ENCODE measurements at places on chromosomes 7 and 10.

DNA sequence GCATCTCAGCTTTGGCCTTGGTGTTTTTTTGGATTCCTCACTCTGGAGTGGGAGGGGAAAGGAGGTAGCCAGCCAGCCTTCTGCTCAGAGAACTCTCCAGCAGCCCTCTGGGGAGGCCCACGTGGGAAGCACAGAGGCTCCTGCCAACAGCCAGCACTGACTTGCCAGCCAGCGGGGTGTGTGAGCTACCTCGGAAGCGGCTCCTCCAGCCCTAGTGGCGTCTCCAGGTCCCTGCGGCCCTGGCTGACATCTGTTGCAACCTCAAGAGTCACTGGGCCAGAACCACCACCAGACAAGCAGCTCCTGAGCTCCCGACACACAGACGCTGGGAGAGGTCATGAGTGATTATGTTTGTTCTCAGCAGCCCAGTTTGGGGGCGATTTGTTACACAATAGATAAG is 180.2 kb upstream of the FZD8 start:
- DNase-seq = peak; percentile 13

DNA sequence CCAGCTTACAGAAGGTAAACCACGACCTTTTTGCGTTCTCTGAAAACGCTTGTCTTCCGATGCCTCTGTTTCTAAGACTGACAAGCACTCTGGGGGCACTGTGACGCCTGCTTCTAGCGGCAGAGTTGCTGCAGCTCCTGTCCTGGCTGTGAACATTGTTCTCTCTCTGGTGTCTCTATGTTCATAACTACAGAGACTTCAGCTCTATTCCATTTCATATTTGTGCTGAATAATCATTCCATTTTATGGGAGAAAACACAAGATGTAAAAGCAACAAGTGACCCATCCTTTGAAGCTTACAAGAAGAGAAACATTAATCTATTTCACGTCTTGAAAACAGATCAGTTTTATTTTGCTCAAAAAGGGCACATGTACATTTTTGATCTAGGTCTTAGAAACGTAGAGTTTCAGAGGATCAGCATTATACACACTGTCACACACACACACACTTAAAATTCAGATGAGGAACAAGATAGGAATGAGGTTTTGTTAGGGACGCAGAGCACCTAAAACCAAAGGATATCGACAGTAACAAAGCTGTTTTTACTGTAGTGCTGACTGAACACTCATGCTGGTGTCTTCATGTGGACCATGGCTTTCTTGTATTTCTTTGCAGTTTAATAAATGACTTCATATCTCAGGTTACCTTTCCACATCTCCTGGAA is 3.0 kb downstream of the IKZF1 start:
- no peak for DNase-seq

DNA sequence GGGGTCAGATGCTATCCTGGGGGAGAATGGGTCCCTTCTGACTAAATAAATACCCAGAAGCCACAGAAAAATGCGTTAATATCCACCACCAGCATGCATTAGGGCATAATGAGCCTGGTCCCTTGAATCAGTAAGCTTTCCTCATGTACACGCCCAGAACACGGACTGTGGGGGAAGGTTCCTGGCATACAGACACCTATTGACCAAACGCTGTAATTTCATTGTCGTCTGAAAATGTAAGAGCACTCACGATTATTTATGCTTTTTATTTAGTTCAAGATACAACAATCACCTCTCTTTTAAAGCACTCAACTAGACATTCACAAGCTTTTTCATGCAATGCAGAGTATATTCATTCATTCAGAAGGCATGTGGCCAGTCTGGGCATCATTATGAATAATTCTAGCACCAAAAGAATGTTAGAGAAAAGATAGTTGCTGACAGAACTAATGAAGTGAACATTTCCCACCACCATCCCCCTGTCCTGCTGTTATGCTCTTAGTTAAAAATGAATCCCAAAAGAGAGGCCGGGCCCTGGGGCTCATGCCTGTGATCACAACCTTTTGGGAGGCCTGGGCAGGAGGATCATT is 101.0 kb downstream of the SVIL start:
- peak; percentile 7 for DNase-seq

GRCh38 chr10:133087679-133088178 is at the start of gene ADGRA1:
ADGRA1 (plus strand) TSS chr10:133087924; CDS start chr10:133088910, 986 bp downstream.
- DNase-seq = no peak

DNA sequence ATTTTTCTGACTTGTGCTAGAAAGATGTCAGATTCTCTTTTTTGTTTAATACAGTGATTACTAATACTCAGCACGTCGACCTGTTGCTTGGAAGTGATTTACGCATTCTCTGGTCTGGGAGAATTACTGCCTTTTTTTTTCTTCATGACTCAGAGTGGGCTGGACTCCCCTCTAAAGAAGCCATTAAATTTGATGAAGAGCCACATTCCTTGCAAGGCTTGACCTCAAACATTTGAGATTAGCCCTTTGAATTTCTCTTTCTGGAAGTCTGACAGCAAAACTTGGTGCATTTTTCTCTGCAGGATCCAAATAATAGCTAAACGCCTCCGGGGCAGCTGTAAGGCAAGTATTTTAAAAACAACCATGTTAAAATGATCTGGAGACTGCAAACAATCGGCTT is 171.6 kb downstream of the GALNT17 start:
- no peak for DNase-seq

DNA sequence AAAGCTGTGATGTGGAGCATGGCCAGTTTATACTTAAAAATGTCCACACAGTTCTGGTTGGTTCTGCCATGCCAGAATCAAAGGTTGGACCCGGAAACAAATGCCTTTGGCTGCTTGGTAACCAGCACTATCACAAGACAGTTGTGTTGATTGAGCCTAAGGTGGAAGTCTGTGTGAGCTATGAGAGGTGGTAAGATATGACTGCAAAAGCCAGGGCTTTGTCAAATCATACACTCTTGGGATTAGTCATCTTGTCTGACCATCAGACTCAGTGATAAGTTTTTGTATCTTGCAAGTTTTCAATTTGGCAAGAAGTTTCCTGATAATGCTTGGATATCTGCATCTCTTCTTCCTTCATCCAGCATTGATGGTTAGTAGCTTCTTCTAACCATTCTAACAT is 35.5 kb downstream of the GPR141 start:
- no peak for DNase-seq

DNA sequence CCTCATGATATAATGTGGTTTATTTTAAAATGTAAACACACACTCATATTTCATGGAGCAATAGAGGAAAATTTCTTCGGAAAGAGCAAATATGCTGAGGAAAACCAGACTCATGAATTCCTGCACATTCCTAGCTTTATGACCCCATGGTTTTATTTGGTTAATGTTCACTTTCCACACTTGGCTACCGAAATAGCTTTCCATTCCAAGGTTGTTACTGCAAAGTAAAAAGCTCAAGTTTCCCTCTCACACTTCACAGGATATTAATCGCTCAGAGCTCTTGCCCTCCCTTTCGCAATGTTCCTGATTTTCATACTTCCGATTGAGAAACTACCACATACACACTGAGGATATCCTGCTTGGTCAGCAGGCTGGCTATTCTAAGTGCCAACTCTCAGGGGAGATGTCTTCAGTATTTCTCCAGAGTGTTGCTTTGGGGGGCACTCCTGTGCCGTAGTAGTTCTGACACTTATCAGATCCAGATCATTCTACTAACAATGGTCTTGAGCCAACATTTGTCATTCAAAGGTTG is 77.5 kb upstream of the STEAP1B start:
- no peak for DNase-seq

DNA sequence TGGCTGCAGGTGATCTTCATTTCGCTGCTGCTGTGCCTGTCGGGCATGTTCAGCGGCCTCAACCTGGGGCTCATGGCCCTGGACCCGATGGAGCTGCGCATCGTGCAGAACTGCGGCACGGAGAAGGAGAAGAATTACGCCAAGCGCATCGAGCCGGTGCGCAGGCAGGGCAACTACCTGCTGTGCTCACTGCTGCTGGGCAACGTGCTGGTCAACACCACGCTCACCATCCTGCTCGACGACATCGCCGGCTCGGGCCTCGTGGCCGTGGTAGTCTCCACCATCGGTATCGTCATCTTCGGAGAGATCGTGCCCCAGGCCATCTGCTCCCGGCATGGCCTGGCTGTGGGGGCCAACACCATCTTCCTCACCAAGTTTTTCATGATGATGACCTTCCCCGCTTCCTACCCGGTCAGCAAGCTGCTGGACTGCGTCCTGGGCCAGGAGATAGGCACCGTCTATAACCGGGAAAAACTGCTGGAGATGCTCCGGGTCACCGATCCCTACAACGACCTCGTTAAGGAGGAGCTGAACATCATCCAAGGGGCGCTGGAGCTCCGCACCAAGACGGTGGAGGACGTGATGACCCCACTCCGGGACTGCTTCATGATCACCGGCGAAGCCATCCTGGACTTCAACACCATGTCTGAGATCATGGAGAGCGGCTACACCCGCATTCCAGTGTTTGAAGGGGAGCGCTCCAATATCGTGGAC is 1.3 kb downstream of the CNNM2 start:
- peak; percentile 18 for DNase-seq

GRCh38 chr7:132345030-132345429 is 231.2 kb downstream of the PLXNA4 start:
- no peak for DNase-seq

GRCh38 chr10:45453639-45454255 is 79.7 kb downstream of the ALOX5 start:
- DNase-seq = no peak

DNA sequence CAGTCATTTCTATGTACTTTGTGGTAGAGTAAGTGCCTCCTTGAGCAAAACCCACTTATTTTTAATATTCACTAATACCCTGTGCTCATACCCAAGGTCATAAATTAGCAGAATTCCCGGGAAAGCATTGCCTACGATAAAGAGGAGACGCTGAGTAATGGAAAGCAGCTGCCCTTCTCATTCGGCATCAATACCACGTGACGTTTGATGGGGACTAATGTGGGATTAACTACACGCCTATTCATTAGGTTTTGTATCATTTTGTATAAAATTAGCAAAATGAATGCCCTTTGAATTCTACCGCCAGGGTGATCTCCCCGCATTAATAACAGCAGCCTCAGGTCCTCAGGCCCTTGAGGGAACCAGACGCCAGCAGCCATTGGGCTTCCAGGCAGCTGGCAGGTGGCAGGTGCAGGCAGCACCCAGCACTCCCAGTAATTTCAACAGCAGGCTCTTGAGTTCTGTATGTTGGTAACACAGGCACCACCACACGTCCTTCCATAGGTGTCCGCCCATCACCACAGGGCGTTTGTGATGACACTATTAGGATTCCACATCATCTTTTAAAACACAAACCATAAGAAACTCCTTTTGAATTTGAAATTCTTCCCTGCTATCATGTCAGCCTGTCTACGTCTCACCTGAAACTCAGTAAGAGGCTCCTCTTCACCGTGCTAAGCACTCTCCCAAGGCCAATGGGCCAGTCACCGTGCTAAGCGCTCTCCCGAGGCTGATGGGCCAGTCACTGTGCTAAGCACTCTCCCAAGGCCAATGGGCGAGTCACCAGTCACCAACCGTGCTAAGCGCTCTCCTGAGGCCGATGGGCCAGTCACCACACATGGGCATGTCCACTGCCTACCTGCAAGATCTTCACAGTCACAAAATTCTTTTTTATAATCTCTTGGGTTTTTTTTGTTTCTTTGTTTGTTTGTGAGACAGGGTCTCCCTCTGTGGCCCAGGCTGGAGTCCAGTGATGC is 509.4 kb downstream of the PTPRN2 start:
- no peak for DNase-seq

DNA sequence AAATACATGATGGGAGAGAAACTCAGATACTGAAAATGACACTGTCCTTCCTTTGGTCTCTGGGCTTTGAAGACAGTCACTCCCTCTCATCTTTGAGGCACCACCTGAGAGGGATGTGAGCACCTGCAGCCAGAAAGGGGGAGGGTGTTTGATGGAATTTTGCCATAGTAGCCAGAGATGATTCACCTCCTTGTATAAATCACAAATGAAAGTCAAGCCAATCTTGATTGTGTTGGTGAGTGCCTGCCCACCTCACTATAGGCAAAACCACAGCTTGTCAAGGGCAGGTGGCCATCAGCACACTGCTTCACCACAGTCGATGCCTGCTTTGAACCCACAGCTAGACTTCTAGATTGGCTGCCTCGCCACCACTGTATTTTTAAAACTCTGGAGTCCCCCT is 48.2 kb downstream of the PON1 start:
- no peak for DNase-seq

- DNase-seq = no peak
Measured at GRCh38 chr10:86728056-86728455, 28.4 kb upstream of the BMPR1A start.

GRCh38 chr10:117198088-117198487 is 799 bp downstream of the KCNK18 start:
- DNase-seq = no peak

DNA sequence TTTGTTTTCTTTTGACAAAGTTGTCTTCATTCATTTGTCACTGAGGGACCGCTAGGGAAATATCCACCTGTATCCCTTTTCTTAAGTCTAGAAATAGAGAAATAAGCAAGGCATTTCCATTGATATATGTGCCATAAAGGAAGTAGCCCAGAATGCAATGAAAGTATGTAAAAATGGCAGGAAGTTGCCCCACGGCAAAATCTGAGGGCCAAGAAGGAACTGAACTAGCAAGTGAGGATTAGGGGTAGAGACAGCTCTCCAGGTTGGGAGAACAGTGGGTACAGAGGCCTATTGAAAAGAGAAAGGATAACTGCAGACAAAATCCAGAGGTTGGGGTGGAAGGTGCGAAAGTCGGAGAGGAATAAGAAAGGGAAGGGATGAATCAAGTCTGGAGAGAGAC is 56.6 kb upstream of the TOMM7 start:
- DNase-seq = no peak

DNA sequence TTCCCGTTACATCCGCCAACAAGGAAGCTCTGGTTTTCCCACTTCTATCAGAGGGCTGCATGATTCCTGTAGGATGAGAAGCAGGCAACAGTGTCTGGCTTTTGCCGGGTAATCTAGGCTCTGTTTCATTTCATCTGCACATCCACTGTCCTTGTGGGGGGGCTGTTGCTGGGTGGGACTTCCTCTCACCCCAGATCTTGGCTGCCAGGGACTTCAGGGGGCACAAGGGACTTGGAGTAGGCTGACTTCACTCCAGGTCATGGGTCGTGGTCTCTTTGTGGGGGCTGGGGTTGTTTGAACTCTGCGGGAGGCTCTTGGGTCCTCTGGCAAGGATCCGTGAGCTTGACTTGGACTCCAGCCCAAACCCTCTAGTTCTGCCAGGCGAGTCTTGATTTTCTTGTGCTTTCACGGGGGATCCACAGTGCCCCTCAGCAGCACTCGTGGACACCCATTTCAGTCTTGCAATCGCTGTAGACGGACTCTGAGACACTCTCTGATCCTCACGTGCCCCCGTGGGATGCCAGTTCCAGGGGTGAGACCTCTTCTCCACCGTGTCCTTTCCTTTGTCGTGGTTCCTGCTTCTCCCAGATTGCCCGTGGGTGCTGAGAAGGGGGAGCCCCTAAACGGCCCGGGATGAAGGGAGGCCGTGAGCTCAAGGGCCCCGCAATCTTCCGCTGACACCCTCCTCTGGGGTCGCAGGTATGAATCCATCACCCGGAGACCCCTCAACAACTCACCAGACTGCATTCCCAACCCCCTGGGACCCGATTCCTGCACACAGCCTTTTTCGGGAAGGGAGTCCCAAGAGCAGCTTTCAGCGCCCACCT is 21.4 kb upstream of the ZNF273 start:
- DNase-seq = peak; percentile 14

Measured in T47D (cell line).